Vagina (tissue), 2 donors: ENCODE measurements at places on chromosomes 5 and 9.

GRCh38 chr9:93231121-93231694, 47.3 kb downstream of the WNK2 start:
- DNase-seq, result no peak

GRCh38 chr5:53069626-53070025, 39.9 kb downstream of the MOCS2 start:
- DNase-seq, result no peak

GRCh38 chr5:43685252-43685950, 82.4 kb downstream of the NNT start:
- no peak for DNase-seq

- DNase-seq, result no peak
Measured at GRCh38 chr9:38194870-38195269, 125.8 kb upstream of the SHB start.

- DNase-seq, result no peak
Measured at GRCh38 chr5:149383399-149383798, 4.3 kb upstream of the IL17B start.

GRCh38 chr5:57531333-57531732, 48.7 kb upstream of the ACTBL2 start:
- DNase-seq, result no peak

GRCh38 chr9:96484521-96484931, 34.6 kb downstream of the HABP4 start:
- DNase-seq, result no peak

DNA sequence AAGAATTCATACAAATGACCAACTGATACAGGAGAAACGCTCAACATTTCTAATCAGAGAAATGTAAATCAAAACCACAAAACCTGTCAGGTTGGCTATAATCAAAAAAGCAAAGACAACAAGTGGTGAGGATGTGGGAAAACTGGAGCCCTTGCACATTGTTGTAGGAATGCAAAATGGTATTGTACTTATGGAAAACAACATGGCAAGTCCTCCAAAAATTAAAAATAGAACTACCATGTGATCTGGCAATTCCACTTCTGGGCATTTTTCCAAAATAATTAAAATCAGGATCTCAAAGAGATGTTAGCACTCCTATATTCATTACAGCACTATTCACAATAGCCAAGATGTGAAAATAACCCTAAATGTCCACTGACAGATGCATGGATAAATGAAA, 76.1 kb downstream of the FNIP1 start:
- DNase-seq, result no peak

DNA sequence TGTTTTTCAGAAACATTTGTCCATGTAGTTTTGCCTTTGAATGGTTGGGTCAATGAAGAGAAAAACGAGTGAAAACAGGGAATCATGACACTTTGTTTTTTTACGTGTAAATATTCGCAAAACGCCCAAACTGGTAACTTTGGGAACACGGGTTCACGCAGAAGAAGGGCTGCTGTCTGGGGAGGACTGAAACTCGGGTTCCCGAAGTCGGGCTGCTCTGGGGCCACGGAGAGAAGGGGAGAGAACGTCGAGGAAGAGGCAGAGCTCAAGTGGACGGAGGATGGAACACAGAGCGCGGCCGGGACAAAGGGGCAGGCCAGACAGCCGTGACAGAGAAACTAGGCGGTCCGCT, 478 bp upstream of the SETD9 start:
- no peak for DNase-seq
